ENCODE measurements at places on chromosomes 1 and 21.
A peak's percentile ranks its signal among the peaks of the same experiment; 100 is the strongest.

DNA sequence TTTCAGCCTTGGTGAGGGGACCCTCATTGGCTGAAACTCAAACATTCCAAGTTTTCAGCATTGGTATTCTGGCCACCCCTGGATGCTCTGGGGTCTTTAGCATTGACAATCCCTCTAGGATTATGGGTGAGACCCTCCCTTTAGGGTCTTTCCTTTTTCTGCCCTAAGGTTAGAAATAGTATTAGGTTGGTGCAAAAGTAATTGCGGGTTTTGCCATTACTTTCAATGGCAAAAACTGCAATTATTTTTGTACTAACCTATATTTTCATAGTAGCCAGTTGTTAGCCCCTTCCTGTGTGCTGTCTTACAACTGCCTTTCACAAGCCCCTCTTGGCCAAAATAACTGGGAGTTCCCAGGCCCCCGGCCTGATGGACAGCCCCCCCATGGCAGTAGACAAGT is 648.4 kb downstream of the PTPRU start:
- DNase-seq: no peak

GRCh38 chr1:165905853-165906252 is 78.4 kb downstream of the UCK2 start:
- no peak for DNase-seq

- DNase-seq: no peak
Observed at GRCh38 chr1:201739492-201740085, 89.4 kb upstream of the IPO9 start.

GRCh38 chr1:114691061-114691460 is 4.3 kb downstream of the AMPD1 start:
- no peak for DNase-seq

- DNase-seq: no peak
Observed at GRCh38 chr1:86197206-86197855, 40.8 kb upstream of the COL24A1 start.

DNA sequence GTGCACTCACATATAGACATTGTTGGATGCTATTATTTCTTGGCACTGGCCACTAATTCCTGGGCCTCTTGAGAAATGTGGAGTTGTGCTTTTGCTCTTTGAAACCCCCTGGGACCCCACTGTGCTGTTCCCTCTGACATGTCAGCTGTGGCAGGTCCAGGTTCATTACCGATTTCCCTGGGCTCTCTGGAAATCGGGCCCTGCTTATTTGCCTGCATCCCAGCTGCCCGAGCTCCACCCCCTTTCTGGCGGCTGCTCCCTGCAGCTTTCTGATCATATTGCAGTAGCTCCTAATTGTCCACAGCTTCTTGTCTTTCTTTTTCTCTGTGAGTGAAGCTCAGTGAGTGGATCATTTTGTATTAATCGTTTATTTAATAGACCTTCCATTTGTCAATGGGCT is 183.7 kb upstream of the FAM78B start:
- DNase-seq: no peak

GRCh38 chr1:153293480-153293775 is 19.3 kb downstream of the PGLYRP3 start:
- no peak for DNase-seq

DNA sequence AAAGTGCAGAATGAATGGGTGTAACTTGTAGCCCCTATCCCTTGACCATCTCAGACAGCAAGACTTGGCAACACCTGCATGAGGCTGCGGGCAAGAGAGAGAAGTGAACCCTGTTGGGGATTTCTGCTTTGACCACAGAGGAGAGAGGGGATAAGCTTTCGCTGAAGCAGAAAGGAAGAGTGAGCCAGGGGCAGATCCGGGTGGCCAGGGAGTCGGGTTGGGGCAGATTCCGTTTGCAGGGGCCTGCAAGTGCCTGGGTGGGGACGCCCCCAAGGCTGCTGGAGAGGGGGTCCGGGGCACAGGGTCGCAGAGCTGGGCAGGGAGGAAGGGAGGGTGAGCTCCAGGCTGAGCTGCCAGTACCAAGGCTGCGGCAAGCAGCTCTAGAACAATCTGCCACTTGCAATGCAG is 25.3 kb upstream of the PIK3CD start:
- DNase-seq: no peak

GRCh38 chr21:46036696-46037330 is 55.2 kb downstream of the COL6A1 start:
- DNase-seq: no peak

DNA sequence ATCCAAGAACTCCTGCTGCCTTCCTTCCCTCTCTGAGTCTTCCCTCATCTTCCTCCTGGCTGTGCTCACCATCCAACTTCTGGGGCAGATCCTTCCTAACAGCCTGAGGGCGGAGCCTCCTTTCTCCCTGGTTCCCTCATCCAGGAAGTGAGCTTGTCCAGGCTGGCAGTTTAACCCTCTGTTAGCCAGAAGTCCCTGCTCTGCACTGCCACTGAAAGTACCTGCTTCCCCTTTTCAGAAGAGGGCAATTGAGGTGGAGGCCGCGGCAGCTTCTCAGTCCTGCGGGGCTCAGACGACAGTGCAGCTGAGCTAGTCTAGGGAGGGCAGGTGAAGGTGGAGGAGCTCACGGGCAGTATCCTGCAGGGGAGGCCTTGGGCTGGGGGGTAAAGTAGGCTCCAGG is 149.1 kb downstream of the FCRL5 start:
- no peak for DNase-seq

DNA sequence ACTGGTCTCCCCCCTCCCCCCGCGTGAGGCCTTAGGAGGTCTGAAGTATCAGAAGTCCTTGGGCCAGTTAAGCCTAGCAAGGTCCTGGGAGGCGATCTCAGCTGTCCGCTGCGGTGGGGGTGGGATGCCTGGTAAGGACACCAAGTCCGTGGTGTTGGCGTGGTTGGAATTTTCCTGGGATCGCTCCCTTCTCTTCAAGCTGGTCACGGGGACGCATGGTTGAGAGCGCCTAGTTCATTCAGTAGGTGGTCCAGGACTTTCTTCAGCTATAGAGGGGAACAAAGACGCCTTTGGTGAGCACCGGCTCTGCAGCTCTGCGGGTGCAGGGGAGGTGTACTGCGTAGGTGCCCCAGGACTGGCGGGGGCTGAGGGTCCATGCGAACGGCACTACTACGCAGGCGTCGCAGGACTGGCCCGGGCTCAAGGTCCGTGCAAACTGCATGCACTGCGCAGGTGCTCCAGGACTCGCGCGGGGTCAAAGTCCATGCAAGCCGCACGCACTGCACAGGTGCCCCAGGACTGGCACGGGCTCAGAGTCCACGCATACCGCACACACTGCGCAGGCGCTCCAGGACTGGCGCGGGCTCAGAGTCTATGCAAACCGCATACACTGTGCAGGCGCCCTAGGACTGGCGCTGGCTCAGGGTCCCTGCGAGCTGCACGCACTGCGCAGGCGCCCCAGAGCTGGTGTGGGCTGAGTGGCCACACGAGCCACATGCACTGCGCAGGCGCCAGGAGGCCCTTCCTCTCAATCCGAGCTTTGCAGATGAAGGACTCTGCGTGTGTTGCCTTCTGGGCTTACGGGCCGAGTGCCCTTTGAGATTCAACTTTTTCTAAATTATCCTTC is 36.6 kb upstream of the HMGN1 start:
- no peak for DNase-seq

- DNase-seq: no peak
Observed at GRCh38 chr1:201608635-201609395, 69.9 kb downstream of the NAV1 start.

- DNase-seq: no peak
Observed at GRCh38 chr1:211870156-211870555, 39.6 kb upstream of the LPGAT1 start.

GRCh38 chr1:211126622-211127021 is 7.3 kb downstream of the KCNH1 start:
- DNase-seq: no peak

DNA sequence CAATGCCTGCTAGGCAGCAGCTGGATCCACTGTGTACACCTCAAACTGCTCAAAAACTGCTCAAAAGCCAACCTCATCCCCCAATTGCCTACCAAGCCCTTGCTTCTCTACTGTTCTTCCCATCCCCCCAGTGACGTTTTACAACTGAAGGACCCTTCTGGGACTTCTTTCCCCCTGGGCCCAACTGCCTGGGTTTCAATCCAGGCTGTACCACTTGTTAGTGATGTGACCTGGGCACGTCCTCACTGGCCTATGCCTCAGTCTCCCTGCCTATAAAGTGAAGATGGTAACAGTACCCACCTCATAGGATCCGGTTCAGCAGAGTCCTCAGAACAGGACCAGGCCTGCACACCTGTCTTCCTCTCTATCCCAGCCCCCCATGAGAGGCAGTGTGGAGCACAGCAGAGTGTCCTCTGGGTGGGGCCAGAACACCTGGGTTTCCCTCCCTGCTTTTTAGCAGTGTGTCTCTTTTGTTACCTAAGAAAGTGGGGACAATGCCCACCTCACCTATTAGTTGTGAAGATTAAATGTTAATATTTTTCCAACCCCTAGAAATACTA is 1.9 kb upstream of the TEKT2 start:
- DNase-seq: no peak

DNA sequence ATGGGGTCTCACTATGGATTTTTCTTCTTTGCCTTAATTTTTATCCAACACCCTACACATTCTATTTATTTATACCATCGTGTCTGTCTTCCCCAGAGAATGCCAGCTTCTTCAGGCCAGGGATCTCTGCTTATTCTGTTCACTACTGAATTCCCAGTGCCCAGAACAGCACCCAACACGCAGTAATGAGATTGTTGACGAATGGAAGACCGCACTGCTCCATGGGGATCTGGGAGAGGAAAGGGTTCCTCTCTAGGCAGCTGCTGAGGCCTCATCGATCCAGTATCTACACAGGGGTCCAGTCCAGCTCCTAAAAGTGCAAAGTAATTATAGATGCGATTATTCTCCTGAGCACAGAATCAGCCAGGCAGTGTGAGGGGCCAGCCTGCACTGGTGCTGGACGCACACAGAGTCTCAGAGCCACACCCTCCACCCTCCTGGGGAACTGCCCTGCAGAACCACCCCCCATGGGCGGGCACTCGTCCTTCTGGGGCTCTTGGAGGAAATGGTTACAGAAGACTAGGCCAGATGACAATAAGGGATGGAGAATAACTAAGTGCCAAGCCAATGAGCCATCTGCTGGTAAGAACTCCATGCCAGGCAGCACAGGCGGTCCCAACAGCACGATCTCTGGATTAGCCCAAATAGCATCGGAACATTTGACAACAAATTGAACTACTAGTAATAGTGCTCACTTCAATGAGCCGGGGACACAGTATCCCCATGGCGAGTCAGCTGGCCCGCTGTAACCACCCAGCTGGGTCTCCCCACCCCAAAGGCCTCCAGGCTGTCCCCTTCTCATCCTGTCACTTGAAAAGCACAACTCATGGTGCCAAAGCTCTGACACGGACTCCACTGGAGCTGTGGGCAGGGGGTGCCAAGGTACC is 1.7 kb upstream of the PDE9A start:
- DNase-seq: no peak

GRCh38 chr1:230066466-230067404 is at the start of gene GALNT2:
GALNT2 (plus strand) TSS chr1:230067238; CDS start chr1:230067281, 43 bp downstream.
- DNase-seq: peak; percentile 68
